ENCODE measurements at places on chromosomes 12 and 14.

DNA sequence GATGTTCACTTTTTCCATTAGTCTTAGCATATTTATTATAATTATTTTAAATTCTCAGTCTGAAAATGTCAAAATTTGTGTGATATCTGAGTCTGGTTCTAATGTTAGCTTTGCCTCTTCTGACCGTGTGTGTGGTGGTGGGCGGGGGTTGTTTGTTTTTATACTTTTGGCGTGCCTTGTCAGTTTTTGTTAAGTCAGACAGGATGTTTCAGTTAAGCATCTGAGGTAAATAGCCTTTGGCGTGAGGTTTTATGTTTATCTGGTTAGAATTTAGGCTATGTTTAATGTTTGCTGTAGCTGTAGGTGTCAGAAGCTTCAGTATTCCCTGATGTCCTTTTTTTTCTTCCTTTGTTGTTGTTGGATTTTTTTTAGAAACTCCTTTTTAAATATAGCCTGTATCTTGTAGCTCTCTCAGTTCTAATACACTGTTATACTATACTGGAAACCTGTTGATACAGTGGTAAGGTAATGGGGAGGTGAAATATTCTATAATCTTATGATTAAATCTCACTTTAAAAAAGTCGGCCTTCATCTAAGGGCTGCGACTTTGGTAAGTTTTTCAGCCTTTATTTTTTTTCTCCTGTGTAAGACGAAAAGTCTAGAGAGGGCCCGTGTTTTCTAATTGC lies 111.6 kb downstream of the SCAF11 start:
- DNase-seq, result no peak

- DNase-seq, result no peak
These were observed 17.1 kb upstream of the SLC6A12 start for GRCh38 chr12:230925-231671.

GRCh38 chr12:113221997-113222729 lies 899 bp downstream of the TPCN1 start:
- DNase-seq, result no peak

DNA sequence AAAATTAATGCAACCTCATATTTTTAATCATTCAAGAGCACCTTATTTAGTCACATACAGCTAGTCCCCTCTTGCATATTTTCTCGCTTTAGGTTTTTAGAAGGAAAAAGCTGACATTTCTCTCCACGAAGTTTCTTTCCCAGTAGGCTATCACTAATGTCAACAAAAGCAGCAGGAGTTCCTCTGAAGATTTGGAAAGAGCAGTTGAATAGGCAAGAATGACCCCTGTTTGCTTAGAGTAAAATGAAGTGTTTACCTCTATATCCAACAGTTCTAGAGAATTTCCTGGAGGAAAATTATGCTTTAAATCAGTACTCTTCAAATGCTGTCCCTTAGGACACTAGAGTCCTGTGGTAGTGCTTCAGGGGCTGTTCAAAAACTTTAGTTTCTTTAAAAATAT lies 188.1 kb upstream of the PRKD1 start:
- DNase-seq, result no peak

DNA sequence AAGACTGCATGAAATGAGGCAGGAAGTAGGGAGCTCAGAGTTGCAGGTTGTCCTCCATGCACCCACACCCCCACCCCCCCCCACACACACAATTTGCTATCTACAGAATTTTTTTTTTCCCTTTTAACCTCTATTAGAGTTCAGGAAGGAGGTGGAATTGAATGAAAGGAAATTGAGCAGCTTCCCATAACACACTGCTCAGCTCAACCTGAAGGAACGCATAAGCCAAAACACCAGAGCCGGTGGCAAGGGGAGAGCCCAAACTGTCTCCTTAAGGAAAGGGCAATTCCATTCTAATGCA lies 74.1 kb downstream of the NUAK1 start:
- DNase-seq, result no peak

GRCh38 chr12:116265351-116266147 lies 11.9 kb downstream of the MED13L start:
- no peak for DNase-seq

- DNase-seq, result no peak
These were observed 129.4 kb downstream of the SCARB1 start for GRCh38 chr12:124734224-124734788.

DNA sequence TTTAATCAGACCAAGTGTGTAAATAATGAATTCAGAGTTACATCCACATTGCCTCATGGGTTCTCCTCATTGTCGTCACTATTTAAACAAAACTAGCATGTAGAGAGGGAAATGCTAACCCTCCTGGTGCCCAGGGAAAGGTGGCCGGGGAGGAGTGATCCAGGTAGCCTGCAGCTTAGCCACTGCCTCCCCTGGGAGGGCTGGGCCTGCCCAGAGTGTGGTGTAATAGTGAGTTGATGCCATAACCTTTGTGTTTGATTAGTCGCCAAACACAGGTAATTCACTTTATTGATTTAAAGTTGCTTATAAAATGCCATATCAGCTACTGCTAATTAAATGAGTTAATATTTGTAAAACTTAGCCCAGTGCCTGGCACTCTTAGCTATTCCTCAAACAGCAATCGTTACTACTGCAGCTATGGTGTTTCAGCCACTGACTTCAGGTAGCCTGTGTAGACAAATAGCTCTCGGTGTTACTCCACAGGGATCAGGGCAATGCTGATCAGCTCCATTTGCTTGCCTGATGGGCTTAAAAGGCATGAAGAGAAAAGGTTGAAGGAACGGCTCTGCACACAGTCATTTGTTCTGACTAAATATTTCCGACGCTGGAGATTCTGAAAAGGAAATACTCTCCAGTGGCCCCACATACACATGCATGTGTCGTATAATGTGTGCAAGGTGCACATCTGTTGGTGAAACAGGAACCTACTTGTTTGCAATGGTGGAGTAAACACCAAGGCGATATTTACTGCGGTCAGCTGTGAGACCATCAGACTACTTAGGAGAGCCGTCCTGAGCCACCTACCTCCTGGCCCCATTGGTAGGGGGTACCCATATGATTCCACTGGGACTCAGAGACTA lies 45.7 kb upstream of the PRMT8 start:
- DNase-seq, result no peak

DNA sequence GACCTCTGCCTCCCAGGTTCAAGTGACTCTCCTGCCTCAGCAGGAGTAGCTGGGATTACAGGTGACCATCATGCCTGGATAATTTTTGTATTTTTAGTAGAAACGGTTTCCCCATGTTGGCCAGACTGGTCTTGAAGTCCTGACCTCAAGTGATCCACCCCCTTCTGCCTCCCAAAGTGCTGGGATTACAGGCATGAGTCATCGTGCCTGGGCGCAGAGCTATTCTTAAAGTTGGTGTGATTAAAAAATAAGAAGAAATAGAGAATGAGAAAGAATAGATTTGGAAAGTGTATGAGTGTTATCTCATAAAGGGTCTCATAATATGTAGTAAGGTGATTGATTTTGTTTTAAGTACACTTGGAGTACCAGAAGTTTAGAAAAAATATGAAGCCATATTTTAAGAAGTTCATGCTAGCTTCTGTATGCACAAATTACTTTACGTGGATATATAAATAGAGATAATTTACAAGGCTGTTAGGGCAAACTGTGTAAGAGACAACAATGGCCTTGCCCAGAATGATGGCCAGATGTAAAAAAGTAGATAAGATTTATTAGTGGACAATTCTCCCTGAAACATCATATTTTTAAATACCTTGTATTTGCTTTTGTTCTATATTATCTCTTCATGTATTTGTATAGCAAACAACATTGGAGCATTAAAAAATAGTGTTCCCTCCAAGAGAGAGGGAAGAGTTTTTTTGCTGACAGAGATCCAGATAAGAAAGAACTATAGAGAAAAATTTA lies 1108.5 kb downstream of the SLC16A7 start:
- DNase-seq, result no peak

- DNase-seq, result no peak
These were observed 31.4 kb downstream of the CFAP251 start for GRCh38 chr12:121949648-121950397.

DNA sequence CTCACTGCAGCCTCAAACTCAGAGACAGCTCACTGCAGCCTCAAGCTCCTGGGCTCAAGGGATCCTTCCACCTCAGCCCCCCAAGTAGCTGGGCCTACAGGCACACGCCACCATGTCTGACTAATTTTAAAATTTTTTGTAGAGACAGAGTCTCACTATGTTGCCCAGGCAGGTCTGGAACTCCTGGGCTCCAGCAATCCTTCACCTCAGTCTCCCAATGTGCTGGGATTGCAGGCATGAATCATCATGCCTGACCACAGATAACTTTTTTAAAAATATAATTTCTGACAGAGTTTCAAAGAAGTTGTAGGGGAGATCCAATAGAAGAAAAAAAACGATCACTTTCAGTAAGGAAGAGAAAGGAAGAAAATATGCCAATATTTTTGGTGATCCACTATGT lies 189.7 kb upstream of the CDKN3 start:
- no peak for DNase-seq

DNA sequence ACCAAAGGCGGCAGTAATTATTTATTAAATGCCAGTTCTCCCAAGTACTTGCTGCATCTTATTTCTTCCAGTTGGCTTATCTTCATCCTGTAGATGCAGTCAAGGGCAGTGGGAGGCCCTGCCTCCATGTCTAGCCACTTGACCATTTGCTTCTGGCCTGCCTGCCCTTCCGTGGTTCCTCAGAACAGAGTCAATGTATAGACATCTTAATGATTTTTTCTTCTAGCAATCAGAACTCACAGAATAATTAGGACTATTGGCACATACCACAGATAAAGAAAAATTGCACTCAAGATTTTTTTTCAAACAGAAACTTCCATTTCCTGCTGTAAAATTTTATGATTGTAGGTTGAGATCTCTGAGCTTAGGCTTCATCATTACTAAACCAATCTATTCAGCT lies 20.9 kb downstream of the NR1H4 start:
- no peak for DNase-seq
